Activated T-helper 17 cell treated with anti-CD3 and anti-CD28 coated beads, Interleukin-2, amount 50 U/mL, for 72 hours (primary cell): ENCODE measurements at places on chromosomes 2 and 18. TPM values are rescaled to one million over a fixed set of nuclear protein-coding genes. Genes with fewer than 3 reads are reported as not detected.

The FIGN gene
- total RNA-seq, result not detected

The GALNT14 gene
- 0.52 TPM for total RNA-seq

The FOXI3 gene
- not detected for total RNA-seq

The SP9 gene
- not detected for total RNA-seq
